ENCODE measurements at places on chromosomes 3 and 15. TPM values are rescaled to one million over a fixed set of nuclear protein-coding genes. Genes with fewer than 3 reads are reported as not detected.

Gene PLA2G4D
- total RNA-seq, result not detected

DNA sequence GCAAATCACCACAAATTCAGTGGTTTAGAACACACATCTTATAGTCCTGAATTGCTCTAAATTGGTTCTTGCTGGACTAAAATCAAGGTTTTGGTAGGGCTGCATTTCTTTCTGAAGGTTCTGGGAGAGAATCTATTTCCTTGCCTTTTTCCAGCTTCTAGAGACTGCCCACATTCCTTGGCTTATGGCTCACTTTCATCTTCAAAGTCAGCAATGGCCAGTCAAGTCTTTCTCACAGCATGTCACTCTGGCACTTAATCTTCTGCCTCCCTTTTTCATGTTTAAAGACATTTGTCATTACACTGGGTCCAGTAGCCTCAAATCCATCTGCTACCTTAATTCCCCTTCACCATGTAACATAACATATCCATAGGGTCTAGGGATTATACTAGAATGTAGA lies 149.0 kb downstream of the NEK10 start:
- no peak for DNase-seq

DNA sequence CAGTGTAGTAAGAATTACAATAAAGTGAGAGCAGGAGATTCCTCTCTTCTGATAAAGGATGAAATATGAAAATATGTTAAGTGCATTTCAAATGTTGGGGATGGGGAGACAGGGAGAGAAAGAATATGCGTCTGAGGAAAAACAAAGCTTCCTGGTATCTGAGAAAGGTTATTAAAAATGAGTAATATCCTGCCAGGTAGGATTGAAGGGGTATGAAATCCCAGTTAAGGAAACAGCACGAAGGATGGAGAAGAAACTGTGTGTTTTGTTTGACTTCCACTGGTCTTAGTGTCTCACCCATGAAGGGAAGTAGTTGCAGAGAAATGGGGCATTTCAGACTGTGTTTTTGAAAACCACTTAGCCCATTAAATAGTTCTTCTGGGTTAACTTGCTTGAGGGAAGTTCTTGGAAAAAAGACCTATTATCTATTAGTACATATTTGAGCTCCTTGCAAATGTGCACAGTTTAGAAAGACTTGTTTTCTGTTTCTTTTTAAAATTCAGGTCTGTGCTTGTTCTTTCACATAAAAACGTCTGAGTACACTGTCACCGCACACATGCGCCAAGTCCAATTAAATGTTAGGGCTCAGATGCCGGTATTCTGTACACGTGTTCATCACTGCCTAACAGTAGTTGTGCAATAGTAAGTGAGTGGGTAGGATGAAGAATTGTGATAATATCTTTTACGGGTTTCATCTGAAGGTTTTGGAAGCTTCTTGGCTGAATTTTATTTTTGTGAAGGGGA lies 196.1 kb upstream of the P2RY1 start:
- DNase-seq, result no peak

Gene C3orf49
- total RNA-seq, result not detected

DNA sequence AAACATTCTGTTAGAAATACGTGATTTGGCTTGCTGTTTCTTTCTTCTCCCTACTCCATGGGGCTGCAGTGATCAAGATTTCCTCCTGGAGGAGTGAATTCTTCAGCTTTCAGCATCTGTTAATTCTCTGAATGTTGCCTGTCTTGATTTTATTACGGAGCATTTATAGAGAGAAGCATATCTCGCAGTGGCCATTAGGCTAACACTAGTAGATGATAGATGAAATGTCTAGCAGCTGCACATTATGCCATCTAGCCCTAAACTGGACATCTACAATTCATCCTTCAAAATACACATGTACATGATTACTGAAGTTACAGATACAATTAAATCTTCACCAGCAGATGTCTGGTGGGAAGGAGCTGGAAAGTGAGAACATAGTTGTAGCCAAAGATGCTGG lies 769.8 kb upstream of the NECTIN3 start:
- no peak for DNase-seq

DNA sequence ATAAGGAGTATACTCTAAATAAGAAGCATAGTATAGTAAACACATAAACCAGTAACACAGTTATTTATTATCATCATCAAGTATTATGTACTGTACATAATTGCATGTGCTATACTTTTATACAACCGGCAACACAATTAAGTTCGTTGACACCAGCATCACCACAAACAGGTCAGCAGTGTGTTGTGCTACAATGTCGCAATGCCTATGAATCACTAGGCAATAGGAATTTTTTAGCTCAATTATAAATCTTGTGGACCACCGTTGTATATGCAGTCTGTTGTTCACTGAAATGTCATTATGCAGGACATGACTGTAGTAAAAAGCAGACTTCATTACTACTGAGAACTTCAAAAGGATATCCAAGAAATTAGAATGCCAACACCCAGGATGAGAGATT lies 177.0 kb downstream of the PDCD6IP start:
- no peak for DNase-seq

- DNase-seq, result no peak
These were observed 1.0 kb upstream of the P2RY13 start for GRCh38 chr3:151330379-151330778.

Gene CASR
- total RNA-seq, result 0.10 TPM

Gene TCTA
- total RNA-seq, result 36.9 TPM

- no peak for DNase-seq
These were observed 3.3 kb downstream of the PPP4R2 start for GRCh38 chr3:72999951-73000350.

GRCh38 chr15:29601811-29602210 lies 220.5 kb downstream of the TJP1 start:
- no peak for DNase-seq

Gene ZPLD1
- not detected for total RNA-seq

GRCh38 chr3:114848643-114849350 lies 298.3 kb downstream of the ZBTB20 start:
- DNase-seq, result no peak

DNA sequence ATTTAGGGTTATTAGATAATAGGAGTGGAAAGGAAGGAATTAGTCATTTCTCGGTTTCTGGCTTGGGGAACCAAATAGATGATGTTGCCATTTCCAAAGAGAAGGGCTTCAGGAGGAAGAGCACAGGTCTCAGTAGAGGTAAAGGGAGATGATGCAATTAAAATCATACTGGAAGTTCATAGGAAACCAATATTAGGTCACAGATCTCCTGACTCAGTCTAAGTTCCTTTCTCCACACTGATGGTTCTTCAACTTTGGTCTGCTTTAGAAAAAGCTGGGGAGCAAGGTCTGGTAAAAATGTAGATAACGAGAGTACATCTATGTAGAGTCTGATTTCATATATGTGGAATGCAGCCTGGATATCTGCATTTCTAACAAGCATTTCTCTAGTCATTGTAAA lies 130.9 kb downstream of the POLQ start:
- no peak for DNase-seq

- DNase-seq, result no peak
These were observed 132.6 kb downstream of the DIPK2A start for GRCh38 chr3:144104186-144104585.

- DNase-seq, result no peak
These were observed 67.3 kb downstream of the MEGF11 start for GRCh38 chr15:66186049-66186825.

Gene SCN11A
- total RNA-seq, result 1.0 TPM

GRCh38 chr15:59491062-59491461 lies 53.1 kb downstream of the FAM81A start:
- no peak for DNase-seq

Gene PYGO1
- 5.2 TPM for total RNA-seq

Gene VGLL3
- 39.2 TPM for total RNA-seq

- DNase-seq, result no peak
These were observed 43.1 kb downstream of the COL8A1 start for GRCh38 chr3:99681512-99681911.

Gene CCDC80
- 109 TPM for total RNA-seq

GRCh38 chr15:29568840-29569532 lies 253.3 kb downstream of the TJP1 start:
- DNase-seq, result peak; percentile 30

Gene MCTP2
- 48.3 TPM for total RNA-seq

GRCh38 chr15:65824941-65825544 lies 33.0 kb upstream of the DENND4A start:
- peak; percentile 68 for DNase-seq

GRCh38 chr3:132966374-132966773 lies 71.8 kb upstream of the TMEM108 start:
- DNase-seq, result no peak

Gene TRIM71
- total RNA-seq, result 2.2 TPM

Gene LTF
- 85.9 TPM for total RNA-seq

DNA sequence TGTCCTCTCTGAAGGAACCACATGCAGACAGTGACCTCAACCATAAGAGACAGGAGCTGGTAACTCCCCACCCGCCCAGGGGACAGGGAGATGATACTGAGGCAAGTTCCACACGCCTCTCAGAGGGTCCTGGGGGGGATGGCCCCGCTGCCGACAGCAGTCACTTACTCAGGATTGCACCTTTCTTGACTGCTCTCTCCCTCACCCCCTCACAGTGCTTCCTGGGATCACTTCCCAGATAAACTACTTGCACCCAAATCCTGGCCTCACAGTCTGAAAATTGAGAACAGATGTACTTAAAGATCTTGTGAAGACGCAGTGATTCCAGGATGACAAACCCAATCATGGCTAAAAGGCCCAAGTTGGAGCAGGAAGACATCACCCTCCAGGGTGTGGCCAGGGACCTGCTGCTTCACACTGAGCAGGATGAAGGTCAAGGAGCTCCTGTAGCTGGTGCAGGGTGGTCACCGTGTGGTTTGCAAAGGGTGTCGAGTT lies 207.6 kb downstream of the ADAMTS17 start:
- no peak for DNase-seq

DNA sequence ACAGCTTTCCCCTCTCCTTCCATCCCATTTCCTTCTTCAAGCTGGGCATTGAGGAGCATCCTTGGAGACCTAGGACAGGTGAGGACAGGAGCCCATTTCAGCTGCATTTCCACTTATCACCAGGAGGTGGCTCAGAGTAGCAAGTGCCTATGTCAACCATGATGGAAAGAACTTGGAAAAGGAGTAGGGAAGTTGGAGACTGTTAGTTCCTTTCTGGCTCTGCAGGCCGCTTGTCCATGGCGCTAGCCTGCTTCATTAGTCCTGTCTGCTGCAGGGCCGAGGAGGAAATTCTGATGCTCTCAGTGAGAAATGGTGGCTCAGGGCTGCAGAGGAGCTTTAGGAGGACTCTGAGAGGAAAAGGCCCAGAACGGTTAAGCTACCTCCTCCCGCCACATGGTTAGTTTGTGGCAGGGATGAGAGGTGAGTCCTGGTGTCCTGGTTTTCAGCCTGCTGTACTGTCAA lies 7.0 kb upstream of the CD276 start:
- DNase-seq, result peak; percentile 52

DNA sequence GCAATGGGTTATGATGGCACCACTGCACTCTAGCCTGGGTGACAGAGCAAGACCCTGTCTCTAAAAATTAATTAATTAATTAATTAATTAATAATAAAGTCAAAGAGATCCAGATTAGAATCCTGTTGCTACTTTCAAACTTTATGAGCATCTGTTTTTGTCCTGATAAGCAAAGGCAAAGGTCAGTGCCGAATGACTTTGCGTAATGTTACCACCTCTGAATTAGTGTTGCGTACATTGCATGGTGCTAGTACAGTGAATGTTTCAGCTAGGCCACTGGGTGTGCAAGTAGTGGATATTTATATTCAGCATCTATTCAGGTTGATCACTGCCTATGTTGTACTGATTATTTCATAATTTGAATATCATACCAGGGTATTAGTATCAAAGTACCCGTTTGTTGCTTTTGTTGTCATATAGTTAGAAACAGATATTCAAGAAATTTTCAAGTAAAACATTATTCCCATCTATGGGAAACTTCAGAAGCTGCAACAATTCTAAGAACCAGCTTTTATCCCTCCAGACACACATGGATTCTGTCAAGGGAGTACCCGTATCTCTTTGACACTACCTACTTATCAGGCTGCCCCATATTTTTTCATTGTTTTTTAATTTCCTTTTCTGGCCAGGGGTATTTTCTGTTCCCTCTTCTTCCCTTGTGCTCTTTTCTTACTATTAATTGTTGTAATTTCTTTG lies 127.1 kb upstream of the GRM7 start:
- no peak for DNase-seq

DNA sequence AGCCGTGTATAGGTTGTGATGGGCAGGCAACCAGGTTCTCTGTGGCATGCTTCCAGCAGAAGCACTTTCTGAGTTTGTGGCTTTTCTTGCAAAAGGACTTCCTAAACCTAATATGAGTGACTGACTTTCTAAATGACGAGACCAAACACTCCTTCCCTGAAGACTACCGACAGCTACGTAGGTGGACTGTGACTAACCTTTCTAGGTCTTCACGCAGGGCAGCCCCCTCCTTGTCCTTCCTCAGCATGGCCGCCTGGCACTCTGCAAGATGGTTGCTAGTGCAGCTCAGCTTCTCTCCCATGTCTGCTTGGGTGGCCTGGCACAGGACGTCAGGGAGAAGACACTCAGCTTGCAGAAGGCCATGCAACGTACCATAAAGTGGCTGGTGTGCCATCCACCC lies 20.9 kb downstream of the CXCR6 start:
- DNase-seq, result no peak

Gene SNTN
- 6.3 TPM for total RNA-seq

- DNase-seq, result peak; percentile 58
These were observed 81.9 kb upstream of the ADPGK start for GRCh38 chr15:72865486-72865885.

Gene SNX4
- total RNA-seq, result 72.4 TPM

DNA sequence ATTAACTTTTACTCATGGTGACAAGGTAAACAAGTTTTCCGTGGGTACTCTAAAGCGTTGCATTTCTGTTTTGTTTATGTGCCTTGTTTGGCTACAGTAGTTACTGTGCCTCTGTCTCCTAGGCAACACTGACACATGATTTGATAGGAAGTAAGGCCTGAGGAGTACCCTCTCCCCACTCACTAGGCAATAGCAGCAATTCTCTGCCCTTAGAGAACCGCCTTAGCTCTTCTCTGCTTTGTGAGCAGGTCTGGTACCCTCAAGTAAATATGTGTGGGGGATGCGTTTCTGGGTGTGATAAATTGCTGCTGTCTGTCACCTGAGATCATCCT lies at the start of gene IL5RA:
TSS of gene IL5RA (minus strand) at position 76 of the 332 bp plus-strand sequence. CDS start 5,390 bp downstream, outside the sequence.
- no peak for DNase-seq

- no peak for DNase-seq
These were observed 80.3 kb upstream of the ABHD2 start for GRCh38 chr15:89007989-89008388.

DNA sequence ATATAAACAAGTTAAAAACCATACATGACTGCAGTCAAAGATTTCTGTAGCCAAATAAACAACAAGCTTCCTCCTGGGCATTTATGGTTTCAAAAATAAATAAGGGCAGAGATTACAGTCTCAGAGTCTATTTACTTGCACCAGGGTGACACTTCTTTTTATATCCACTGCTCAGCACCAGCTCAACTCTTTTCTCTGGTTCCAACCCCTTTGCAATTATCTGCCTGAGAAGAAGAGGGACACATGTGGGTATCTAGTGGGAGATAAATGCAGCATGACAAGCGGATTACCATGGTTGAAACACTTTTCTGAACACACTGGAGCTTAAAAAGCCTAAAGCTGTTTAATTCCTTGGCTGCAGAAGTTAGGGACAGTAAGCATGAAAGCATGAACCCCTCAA lies 311.5 kb downstream of the CNTN3 start:
- no peak for DNase-seq
